ENCODE measurements at places on chromosomes 16 and 17.

DNA sequence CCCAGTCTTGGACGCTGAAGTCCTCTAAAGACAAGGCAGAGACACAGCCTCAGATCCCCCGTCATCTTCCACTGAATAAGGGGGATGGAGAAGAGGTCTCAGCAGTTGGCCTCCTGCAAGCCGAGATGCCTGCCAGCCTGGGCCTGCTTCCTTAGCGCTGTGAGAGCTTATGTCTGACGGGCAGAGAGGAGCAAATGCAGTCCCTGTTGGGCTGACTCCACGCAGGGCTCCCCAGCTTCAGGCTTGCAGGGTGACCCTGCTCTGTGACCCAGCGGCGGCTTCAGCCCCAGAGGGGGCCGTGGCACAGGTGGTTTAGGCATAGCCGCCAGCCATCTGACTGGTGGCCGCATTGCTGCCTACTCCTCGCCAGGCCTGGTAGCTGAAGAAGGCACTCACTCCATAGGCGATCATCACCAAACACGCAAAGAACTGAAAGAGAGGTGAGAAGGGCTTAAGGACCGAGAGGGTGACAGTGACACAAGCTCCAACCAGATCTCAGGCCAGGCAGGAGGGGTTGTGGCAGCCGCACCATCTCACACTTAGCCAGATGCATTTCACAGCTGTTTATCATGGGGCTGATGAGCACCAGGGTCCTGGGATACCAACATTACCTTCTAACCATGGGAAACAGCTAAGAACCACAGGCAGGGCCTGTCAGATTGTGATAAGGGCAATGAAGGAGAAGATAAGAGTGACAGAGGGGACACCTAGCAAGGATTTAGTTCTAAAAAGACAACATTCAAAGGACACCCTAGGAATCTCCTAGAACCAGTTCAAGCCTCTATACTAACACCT lies 11.7 kb downstream of the ARL2BP start:
- DNase-seq, result peak; percentile 55

DNA sequence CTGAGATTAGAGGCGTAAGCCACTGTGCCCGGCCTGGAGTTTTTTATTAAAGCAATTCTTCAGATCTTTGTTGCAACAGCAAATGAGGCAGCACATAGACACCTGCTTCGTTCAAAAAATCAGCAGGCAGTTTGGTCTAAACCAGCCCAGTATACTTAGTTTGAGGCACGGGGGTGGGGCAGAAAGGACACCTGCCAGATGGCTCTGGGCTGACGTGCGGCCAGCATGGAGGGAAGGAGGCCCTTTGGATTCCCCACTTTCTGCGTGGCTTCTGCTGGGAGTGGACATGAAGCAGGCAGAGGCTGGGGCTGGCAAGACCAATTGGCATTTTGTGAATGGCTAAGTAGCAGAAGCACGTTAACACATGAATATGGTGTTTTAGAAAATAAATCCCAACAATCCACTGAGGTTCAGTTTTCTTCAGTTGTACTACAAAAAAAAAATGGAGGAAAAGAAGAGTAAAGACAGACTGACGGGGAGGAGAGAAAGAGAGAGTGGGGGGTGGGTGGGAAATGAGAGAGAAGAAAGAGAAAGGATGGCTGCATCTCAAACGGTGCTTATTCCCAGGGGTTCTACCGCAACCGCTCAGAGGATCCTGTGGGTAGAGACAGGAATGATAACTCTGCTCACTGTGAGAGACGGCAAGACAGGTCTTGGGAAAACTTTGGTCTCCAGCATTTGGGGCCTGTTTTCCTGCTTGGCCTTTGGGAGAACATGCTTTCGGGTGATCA lies 16.3 kb downstream of the C16orf46 start:
- DNase-seq, result no peak

DNA sequence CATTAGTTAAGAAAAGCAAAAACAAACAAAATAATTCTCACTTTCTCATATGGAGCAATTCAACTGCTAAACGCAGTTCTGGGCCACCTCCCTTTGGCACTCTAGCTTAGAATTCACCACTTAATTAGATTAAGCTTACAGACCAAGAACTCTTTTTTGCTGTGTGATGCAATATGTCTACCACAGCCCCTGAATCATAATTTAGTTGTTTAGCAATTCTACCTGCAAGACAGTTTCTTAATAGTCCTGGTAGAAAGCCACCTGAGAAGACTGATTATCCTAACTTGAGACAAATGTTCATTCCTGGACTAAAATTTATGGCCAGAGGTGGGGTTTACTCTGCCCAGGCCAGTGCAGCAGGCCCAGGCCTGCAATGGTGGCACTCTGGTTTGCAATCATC lies 205.9 kb downstream of the HS3ST3A1 start:
- DNase-seq, result no peak

DNA sequence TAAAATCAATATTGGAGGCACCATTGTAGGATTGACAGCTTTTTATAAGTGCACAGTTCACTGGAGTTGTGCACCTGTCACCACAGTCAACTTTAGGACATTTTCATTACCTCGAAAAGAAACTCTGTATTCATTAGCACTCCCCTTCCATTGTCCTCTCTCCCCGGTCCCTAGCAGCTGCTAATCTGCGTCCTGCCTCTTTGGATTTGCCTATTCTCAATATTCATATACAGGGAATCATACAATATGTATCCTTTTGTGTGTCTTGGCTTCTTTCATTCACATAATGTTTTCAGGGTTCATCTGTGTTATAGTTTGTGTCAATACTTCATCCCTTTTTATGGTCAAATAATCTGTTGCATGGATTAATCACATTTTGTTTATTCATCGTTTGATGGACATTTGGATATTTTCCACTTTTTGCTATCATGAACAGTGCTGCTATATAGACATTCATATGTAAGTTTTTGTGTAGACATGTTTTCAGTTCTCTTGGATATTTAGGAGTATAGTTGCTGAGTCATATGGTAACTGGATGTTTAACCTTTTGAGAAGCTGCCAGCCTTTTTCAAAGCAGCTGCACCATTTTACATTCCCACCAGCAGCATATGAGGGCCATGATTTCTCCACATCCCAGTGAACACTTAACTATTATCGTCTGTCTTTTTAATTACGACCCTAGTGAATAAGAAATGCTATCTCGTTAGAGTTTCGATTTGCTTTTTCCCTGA lies 9.8 kb downstream of the DNAJA3 start:
- no peak for DNase-seq

DNA sequence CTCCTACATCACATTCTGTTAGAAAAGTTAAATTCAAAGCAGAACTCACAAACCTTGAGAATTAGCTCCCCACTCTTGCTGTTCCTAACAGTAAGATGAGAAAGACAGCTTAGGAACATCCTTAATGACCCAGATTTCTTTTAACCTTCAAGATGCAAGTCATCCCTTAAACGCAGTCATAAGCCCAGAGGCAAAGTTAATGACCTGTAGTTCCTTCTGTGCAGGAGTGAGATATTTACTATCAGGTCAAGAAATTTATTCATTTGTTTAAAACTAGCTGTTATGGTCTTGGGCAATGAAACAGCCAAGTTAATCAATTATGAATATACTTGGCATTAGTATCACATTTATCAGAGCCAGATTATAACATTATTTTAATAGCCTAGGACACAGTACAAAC lies 37.1 kb downstream of the NXPH3 start:
- no peak for DNase-seq

DNA sequence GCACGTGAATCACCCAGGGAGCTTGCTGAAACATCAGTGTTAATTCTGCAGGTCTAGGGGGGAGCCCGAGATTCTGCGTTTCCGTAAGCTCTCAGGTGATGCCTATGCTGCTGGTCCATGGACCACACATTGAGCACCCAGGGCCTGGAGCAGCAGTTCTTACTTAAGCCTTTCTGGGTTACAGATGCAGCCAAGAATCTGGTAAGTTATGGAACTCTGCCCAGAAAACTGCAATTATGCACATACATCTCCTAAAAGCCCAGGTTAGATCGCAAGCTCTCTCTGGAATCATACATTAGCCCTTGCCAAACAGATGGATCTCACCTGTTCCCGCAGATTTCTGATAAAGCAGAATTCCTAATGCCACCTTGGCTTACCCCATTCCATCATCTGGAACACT lies 265.9 kb upstream of the SALL1 start:
- DNase-seq, result no peak

GRCh38 chr17:82274134-82275020 lies 877 bp upstream of the CSNK1D start:
- DNase-seq, result no peak

DNA sequence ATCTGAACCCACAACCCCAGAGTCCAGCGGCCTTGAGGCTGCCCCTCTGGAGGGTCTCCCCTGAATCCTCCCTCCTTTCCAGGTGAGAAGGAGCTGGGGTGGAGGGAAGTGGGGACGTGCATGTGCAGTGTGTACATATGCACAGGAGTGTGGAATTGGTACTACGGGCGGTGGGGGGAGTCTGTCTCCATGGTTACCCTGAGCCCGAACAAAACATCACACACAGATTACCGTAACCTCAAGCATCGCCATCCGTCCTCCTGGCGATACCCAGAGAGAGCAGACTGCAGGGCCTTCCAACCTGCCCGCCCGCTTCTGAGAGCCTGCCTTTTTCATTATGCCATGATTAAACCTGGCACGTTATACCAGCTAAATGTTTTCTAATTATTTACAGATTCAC lies 25.1 kb downstream of the GSG1L start:
- DNase-seq, result no peak

GRCh38 chr17:50618941-50619340 lies 15.7 kb upstream of the ABCC3 start:
- DNase-seq, result no peak

DNA sequence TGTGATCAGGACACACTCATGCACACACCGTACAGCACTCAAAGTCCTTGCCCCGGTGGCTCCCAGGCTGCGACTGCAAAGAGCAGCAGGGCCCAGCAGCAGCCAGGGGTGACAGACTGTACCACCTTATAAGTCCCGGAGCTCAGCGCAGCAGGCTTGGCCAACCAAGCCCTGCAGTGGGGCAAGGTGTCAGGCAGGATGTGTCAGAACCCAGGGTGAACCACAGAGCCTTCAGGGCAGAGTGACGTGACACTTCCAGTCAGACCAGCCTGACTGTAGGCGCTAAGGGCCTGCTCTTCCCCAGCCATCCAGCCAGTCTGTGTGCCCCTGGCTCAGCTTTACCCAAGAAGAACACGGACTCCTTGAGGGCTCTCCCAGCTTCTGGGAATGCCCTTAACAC lies 204.1 kb downstream of the COPRS start:
- DNase-seq, result peak; percentile 22

DNA sequence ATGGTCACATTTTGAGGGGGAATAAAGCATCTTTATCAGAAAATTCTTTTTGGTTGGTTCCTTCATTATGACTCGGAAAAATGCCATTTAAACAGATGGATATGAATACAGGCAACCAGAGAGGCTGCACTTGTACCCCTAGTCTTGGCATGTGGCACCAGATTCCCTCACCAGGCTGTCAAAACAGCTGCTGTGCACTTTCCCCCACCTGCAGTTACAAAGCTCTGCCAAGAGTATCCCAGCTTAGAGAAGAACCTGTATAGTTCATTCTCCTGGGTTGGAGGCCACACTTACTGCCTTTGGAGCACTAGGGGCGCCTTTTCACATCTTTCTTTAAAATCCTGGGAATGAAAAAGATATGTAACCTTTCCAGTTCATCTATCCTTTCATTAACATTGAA lies 190.3 kb downstream of the KIF2B start:
- no peak for DNase-seq

DNA sequence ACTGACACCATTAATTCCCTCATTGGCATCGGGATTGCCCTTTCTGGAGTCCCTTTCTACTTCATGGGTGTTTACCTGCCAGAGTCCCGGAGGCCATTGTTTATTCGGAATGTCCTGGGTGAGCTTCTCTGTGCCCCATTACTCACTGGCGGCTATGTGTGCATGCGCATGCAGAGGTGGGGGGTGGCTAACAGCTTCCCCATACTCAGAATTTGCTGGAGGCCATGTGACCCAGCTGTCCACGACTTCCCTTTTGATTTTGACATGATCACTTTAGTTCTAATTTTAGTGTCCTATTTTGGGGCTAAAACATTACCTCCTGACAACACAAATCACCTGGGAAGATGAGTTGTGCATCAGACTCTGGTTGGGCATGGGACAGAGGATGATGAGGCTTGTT lies 14.1 kb downstream of the SLC7A6OS start:
- DNase-seq, result no peak

GRCh38 chr16:30457256-30457655 lies 11.6 kb upstream of the SEPHS2 start:
- DNase-seq, result no peak

GRCh38 chr17:42075789-42076188 lies 22.5 kb downstream of the ZNF385C start:
- no peak for DNase-seq

Data from hematopoietic multipotent progenitor cell treated with erythropoietin and hydrocortisone succinate and interleukin-3 and kit ligand, for 4 days (in vitro differentiated cells).